ENCODE measurements at places on chromosomes 16 and 17.

- DNase-seq = no peak
Measured at GRCh38 chr17:19379361-19380065, 1.2 kb downstream of the MAPK7 start.

- DNase-seq = no peak
Measured at GRCh38 chr17:7654832-7655540, 4.3 kb downstream of the ATP1B2 start.

GRCh38 chr17:80783971-80784370 lies 207.7 kb upstream of the CHMP6 start:
- no peak for DNase-seq

DNA sequence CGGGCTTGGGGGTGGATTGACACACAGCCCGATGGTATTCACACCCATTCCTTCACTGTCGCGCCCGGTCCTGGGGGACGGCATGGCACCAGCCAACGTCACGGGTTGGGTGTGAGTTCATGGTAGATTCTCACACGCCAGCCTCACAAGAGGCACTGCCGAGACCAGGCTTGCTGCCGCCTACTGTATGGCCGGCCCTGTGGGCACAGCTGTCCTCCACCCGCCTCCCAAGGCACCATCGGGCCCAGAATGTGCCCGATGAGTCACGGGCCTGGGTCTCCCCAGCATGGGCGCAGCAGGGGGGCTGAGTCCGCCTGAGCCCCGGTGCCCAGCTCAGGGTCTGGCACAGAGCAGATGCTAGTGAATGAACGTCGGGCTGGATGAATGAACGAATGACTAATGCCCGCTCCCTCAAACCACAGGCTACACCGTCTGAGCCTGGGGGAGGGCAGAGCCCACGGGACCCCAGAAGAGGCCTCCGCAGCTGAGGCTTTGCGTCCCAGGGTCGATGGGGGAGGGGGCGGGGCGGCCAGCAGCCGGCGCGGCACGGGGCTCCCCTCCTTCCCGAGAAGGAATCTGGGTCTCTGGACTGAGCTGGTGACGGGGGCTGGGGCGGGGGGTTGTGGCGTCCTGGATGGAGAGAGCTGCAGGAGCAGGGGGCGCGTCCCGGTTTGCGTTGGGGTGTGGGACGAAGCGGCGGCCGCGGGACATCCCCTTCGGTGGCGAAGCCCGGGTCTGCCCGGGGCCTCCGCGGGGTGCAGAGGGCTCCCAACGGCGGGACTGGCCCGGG lies 829 bp downstream of the PITPNM3 start:
- DNase-seq = no peak

DNA sequence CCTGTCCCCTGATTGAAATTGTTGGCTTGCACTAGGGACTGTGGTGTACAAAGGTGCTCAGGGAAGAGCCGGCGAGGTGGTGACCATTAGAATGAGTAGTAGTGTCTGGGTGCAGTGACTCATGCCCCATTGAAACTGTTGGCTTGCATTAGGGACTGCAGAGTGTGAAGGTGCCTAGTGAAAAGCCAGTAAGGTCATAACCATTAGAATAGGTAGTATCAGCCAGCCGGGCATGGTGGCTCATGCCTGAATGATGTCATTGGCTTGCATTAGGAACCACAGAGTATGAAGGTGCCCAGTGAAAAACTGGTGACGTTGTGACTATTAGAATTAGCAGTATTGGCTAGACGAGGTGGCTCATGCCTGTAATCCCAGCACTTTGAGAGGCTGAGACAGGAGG lies 78.9 kb downstream of the ABCC6 start:
- DNase-seq = no peak

DNA sequence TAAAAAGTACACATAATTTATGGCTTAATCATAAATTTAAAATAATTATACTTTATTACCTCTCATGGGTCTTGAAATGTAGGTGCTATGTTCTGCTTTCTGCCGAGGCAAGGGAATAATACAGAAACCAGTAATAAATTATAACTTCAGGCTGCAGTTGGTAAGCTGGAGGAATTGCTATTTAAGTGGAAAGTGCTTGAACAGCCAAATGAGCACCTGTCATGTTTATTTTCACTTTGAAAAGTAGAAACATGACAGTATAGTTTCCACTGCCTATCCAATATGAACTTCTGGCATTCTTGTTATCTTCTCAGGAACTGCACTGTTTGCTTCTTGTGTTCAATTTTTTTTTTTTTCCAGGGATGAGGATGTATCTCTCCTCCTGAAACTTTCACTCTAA lies 146.0 kb downstream of the FTO start:
- no peak for DNase-seq

DNA sequence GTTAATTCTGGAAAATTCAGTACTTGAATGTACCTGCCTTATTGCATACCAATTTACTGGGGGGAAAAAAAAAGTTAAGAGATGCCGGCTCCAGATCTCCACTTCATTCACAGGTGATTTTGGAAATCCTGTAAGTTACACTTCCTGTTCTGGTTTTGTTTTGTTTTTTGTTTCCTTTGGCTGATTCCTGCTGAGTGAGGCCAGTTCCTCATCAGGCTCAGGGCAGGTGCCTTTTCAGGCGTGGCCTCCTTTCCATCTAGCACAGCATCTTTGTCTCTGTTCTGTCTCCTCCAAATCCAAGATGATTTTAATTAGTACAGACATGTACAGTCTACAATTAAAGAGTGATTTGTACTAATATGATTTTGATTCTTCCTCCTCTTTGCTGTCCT lies 19.2 kb downstream of the CYB561 start:
- no peak for DNase-seq

GRCh38 chr16:50697881-50698767 lies 4.7 kb downstream of the NOD2 start:
- DNase-seq = peak; percentile 71

- DNase-seq = no peak
Measured at GRCh38 chr16:87065446-87066132, 251.6 kb downstream of the C16orf95 start.

GRCh38 chr17:48546137-48546923 lies 1.4 kb upstream of the HOXB2 start:
- no peak for DNase-seq

- no peak for DNase-seq
Measured at GRCh38 chr17:82384730-82385481, 13.3 kb downstream of the UTS2R start.

GRCh38 chr16:64092271-64092670 lies 1029.6 kb downstream of the CDH11 start:
- DNase-seq = no peak

DNA sequence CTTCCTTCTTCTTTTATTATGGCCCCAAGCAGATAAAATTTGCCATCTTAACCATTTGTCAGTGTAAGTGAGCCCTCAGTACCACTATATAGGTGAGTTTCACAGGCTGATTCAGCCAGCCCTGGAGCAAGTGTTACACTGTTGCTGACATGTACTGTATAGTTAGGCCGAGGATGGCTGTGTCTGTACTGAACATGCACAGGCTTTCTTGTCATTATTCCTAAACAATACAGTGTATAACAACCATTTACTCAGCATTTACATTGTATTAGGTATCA lies 53.7 kb downstream of the AMFR start:
- no peak for DNase-seq

- DNase-seq = no peak
Measured at GRCh38 chr17:927611-928461, 51.7 kb downstream of the NXN start.

GRCh38 chr17:74212209-74212912 lies 1.0 kb upstream of the TTYH2 start:
- DNase-seq = peak; percentile 44

GRCh38 chr17:61411261-61412142 lies 11.9 kb downstream of the TBX2 start:
- no peak for DNase-seq

DNA sequence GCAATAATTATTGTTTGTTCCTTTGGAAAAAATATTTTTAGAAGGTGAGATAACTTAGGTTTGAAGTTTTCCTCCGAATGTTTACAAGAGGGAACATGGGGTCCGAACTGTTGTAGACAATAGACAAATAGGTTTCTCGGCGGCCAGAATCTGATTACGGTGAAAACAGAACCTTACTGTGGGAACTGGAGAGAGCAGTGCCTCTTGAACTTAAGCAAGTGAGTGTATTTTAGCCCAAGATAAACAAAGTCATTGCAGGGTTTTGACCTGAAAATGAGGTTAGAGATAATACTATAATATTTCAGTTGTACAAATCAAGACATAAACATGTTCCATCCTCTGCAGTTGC lies 134.7 kb downstream of the ABCA8 start:
- no peak for DNase-seq

- no peak for DNase-seq
Measured at GRCh38 chr17:60506312-60506711, 19.7 kb downstream of the APPBP2 start.

GRCh38 chr17:48910370-48910769 lies 2.2 kb downstream of the UBE2Z start:
- DNase-seq = no peak

GRCh38 chr16:84471966-84472365 lies 32.5 kb downstream of the MEAK7 start:
- DNase-seq = no peak

- DNase-seq = no peak
Measured at GRCh38 chr17:77083531-77083930, 57.2 kb upstream of the SEC14L1 start.

DNA sequence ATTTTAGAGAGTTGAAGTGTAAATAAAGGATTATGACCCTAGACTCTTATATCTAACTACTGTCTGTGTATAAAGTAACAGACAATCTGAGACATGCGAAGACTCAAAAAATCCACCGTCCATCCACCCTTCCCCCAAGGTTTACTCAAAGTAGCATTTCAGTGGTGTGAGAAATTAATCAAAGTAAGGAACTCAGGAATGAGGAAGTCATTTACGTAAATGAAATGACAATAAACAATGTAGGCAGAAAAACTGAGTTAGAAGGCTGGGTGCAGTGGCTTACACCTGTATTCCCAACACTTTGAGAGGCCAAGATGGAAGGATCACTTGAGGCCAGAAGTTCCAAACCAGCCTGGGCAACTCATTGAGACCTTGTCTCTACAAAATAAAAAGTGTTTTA lies 19.8 kb upstream of the NTN1 start:
- DNase-seq = no peak

GRCh38 chr16:88357317-88358022 lies 25.3 kb upstream of the ZNF469 start:
- no peak for DNase-seq

- no peak for DNase-seq
Measured at GRCh38 chr17:8393470-8394231, 4.0 kb downstream of the RNF222 start.

- no peak for DNase-seq
Measured at GRCh38 chr17:80673152-80673920, 128.7 kb downstream of the RPTOR start.

DNA sequence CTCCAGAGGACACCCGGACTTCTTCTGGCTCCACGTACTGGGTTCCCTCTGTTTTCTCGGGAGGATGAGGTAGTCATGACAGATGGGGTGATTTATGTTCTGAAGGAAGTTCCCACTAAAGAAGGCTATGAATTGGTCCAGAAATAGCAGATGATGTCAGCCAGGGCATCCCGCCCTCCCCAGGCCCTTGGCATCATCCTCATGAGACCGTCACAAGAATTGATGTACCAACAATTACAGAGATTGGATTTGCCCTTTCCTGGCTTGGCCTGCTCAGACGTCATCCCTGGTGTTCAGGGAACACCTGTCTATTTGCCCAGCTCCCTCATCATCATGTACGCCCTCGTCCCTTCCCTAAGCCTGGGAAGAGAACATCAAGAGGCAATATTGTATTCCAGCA lies 102.8 kb upstream of the CCL1 start:
- DNase-seq = no peak

- no peak for DNase-seq
Measured at GRCh38 chr16:12158428-12158827, 181.9 kb downstream of the SNX29 start.

- no peak for DNase-seq
Measured at GRCh38 chr17:80754846-80755245, 210.2 kb downstream of the RPTOR start.

GRCh38 chr17:40318830-40319391 lies 9.9 kb downstream of the RARA start:
- no peak for DNase-seq

GRCh38 chr16:30820952-30821421 lies 34.0 kb upstream of the ZNF629 start:
- DNase-seq = no peak

DNA sequence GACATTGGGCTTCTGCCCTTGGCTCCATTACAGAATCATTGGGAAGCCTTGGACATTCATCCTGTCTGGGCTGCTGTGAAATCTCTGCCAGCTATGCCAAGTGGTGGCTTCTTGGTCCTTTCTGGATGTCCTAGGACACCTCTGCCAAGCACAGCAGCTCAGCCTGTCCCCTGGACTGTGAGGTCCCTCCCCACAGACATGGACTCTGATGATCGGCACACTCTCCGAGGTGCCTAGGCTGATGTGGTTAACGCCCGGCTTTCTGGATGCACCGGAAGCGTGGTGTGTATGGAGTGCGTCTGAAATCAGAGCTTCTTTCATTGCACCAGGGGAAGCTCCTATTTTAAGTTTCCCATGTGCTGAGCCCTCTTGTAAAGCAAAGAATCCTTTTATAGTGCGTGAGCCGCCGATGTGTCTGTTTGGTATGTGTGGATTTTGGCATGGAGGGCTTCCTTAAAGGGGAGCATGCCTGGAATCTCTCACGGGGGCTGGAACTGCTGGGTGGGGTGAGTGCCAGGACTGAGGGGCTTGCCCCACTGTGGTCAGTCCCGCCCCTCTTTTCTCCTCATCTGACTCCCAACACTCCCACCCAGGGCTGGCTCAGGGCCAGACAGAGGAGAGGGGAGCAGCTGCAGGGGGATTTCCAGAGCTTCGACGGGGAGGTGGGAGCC lies 7.0 kb upstream of the ARHGAP23 start:
- DNase-seq = no peak
